ENCODE measurements at places on chromosomes 6 and 20.

DNA sequence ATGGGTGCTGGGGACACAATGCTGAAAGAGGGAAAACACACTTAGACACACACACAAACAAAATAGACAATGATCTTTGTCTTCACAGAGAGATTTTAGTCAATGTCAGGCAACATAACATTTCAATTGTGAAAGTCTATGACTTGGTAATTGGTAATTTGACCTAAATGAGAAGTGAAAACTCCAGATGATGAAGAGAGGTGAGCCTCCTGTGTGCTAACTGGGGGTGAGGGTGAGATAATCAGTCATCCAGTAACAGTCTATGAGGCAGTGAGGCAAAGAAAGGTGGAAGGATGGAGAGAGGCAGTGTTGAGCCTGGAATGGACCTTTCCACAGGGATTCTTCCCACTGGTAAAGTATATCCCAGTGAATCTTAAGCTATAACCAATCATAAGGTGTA lies 744.2 kb downstream of the MAFB start:
- no peak for DNase-seq

DNA sequence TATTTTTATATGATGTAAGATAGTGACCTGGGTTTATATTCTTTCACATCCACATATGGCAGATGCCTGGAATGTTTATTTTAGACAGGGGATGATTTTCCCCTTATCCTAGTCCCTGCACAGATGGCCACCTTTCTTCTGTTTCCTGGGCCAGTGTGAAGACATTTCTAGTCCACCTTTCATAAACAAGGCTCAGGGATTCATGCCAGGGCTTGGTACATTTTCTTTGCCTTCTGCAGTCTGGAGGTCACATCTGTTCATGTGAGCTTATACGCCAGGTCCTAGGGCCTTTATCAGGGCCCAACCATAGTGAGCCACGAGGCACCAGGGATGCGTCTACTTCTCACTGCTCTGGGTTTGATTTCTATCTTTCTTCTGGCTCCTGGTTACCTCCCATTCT lies 38.0 kb upstream of the ERVFRD-1 start:
- no peak for DNase-seq

GRCh38 chr6:38843798-38844197 lies 128.7 kb downstream of the DNAH8 start:
- DNase-seq, result no peak

GRCh38 chr20:10523443-10523842 lies 88.3 kb downstream of the SLX4IP start:
- DNase-seq, result no peak

- no peak for DNase-seq
Observed at GRCh38 chr20:25318471-25319240, 70.8 kb downstream of the PYGB start.

DNA sequence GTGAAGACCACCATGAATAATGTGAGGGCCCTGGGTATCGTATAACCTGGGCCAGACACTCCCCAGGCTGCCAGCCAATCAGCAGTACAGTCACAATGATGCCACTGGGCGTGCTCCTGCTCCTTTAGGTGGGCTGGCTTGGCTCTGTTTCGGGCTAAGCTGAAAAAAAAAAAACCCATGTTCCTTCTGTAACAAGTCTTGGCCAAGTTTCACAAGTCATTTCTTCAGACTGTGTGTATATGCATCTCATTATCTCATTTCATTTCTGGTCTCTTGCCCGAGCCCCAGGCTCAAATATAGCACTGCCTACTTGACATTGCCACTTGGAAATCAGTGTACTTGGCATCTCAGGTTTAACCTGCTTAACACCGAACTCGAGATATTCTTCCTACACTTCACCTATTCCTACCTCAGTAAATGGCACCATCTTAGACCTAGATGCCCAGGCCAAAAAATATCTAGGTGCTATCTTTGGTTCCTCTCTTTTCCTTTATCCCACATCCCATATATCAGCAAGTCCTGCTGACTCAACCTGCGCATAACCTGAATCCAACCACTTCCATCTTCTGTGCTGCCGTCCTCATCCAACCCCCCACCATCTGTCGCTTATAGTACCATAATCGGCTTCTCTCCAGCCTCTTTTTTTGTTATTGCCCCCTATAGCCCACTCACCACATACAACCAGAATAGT lies 1.8 kb downstream of the UQCC2 start:
- no peak for DNase-seq

DNA sequence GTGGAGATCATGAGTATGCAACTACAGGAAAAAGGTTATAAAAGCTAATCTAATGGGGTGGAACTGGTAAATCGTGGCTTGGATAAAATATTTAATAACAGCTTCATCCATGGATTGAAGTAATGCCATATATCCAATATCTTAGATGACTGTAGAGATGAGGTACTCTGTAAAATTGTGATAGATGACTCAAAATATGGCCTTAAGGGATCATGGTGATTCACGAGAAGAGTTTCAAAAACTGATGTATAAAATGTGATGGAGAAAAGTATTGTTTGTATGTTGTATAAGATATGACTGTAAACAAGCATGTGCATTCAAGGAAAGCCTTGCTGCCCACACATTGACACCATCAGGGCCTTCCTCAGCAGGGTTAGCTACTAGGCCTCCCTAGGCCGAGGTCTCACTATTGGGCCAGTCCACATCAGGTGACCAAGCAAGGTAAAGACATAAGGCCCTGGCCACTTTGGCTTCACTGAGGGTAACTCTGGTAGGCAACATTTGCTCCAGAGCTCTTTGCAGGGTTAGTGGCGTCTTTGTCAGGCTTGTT lies 17.7 kb upstream of the CCN6 start:
- DNase-seq, result no peak

DNA sequence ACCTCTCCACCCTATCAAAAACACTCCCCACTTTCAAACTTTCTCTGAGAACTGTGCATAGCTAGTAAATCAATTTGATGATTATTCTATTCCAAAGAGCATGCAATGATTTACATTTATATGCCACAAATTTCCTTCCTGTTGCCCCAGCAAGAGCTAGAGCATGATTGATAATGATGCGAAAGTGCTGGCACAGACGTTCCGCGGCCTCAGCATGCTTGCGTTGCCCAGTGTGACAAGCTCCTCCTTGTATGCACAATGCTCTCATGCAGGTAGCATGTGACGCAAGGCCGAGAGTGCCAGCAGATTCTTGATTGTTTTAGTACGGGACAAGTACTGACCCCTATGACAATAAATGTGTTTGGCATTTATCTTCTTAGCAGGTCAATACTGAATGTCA lies 696.3 kb upstream of the SLC35B3 start:
- no peak for DNase-seq

- no peak for DNase-seq
Observed at GRCh38 chr20:43849496-43850186, 65.0 kb upstream of the TOX2 start.

DNA sequence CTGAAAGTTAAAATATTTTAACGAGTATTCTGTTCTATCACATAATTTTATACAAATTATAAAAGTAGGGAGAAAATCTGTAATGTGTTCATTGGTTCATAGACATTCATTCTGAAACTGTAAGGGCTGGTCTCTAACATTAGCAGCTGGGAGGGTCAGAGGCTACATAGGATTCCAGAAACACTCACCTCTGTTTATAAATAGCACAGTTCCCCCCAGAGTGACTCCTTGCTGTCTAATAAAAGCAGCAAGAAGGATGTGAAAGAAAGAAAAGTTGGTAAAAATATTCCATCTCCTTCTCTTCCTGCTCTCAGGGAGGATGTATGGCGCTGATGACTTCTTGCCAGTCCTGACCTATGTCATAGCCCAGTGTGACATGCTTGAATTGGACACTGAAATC lies 25.3 kb upstream of the NAA20 start:
- no peak for DNase-seq

DNA sequence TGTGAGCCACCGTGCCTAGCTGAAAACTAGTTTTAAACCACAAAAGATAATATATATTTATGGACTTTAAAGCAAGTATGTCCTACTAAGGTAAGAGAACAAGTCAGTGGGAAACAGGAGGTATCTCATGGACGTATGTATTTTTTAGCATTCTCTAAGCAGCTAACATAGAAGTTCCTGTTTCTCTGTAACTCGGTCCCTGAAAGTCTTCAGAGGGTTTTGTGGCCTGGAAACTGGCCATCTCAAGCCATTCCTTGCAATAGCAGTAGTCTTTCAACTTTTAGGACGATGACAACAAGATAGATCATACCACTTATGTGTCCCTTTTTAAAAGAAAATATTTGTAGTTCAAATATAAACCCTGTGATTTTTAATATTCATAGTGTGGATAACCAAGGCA lies 95.6 kb upstream of the RALGAPA2 start:
- no peak for DNase-seq

GRCh38 chr6:69102416-69102815 lies 467.3 kb downstream of the ADGRB3 start:
- DNase-seq, result no peak

DNA sequence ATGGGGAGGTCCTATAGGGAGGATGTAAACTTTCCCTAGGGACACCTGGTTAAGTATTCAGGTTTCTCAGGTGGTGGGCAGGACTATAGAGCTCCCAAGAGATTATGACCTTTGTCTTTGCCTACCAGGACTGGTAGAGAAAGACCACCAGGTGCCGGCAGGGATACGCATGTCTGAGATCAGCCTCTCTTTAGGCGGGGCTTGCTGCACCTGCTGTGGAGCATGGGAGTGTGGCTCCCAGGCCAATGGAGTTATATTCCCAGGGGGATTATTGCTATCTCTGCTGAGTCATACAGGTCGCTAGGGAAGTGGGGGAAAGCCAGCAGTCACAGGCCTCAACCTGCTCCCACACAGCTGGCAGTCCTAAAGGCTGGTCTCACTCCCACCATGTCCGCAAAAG lies 280.5 kb upstream of the MMS22L start:
- no peak for DNase-seq

GRCh38 chr6:150491131-150491810 lies 108.4 kb upstream of the PLEKHG1 start:
- no peak for DNase-seq

DNA sequence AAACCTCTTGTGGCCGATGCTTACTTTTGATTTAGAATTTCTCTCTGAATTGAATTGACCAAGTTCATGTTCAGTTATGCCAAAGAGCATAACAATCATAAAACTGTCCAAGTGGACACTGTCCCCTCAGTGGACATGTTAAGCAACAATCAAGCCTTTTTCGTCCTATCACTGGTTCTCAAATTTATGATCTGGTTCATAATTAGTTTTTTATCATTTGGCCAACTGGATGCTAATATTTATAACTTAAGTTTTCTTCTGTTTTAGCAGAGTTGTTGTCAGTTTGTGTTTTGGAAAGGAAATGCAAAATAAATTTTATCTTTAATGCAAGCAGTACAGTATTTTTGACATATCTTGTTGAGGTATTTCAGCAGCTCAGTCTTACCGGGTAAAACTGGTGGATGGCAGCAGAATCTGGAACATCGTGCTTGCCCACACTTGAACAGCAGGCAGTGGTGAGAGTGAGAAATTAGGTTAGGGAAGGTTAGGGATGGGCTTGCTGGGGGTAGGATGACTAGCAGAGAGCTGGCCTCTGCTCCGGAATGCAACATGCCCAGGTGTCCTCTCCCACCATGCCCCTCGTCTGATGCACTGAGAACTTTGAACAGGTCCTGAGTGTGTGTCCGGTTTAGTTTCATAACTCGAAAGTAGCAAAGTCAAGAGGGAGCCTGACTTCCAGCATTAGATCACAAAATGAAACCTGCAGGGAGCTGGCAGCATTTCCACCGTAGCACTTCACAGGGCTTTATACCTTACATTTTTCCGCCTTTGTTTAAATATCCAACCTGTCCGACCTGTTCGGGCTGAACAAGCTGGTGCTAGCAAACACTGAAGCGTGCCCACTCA lies 93.1 kb downstream of the RREB1 start:
- DNase-seq, result no peak

DNA sequence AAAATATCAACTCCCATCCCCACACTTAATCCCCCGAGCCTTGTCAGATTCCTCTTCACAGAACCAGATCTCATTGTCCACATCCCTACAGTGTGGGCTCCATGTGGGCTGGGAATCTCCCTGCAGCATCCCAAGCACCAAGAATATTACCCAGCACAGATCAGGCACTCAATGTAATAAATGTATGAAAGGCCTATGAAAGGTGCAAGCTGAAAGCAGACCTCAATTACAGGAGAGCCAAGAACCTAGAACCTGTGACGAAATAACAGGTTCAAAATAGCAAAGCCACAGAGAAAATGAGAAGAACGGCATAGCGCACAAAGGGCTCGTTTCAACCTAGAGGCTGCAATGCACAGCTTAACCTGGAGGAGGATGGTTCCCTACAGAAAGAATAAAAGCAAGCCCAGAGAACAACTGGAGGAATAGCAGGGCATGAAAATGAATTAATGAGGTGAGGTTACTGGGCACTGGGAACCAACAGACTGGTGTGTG lies 3.1 kb downstream of the SLC23A2 start:
- no peak for DNase-seq

DNA sequence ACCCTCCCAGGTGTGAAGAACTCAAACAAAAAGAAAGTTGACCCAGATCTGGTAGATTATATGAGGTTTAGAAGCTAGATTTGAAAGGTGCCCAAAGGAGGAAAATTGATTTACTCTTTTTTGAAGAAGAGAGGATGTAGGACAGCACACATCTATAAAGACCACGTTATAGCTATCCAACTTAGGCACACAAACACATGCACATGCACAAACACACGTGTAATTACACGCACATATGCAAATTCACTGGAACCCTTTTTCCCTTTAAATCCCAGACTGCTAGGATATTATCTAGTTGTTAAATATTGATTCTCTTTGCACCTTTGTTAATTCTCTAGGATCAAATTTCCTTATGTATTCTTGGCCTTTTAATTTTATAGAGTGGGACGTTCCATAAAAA lies 272.8 kb upstream of the TBX18 start:
- no peak for DNase-seq

DNA sequence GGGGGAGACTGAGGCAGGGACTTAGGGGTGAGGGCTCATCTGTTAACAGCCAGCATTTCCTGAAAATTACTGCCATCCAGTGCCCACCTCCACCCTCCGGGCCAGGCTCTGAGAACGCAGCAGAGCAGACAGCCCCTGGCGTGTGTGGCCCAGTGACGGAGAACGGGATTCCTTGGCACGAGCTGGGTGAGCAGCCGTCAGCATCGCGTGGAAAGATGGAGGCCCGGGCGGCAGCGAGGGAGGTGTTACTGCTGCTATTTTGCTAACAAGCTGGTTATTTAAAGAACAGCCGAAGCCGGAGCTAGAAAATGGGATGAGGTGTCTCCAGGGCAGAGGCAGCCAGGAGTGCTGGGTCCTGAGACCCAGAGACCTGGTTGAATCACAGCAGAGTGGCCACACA lies 62.7 kb downstream of the DLGAP4 start:
- no peak for DNase-seq

- DNase-seq, result no peak
Observed at GRCh38 chr6:126145351-126145750, 159.0 kb downstream of the TRMT11 start.

GRCh38 chr20:15700147-15700765 lies 873.0 kb downstream of the KIF16B start:
- no peak for DNase-seq

GRCh38 chr20:22762576-22763256 lies 178.3 kb upstream of the FOXA2 start:
- DNase-seq, result no peak

DNA sequence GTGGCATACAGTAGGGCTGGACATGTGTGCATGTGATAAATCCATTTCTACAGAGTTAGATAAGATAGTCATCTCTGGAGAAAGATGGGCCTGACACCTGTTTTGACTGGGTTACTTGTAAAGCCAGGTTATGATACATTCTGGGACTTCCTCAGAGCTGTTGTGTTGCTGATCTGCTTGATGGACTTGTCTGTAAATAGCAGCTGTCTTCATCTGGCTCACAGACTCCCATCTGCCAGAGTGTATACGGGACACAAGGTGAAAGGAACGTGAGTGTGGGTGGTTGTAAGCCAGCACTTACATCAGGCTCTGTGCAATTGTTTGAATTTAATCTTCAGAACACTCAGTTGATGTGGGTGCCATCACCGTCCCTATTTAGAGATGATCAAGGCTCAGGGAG lies 49.8 kb downstream of the ZDHHC14 start:
- DNase-seq, result no peak
